ENCODE measurements at places on chromosomes 2 and 18.

DNA sequence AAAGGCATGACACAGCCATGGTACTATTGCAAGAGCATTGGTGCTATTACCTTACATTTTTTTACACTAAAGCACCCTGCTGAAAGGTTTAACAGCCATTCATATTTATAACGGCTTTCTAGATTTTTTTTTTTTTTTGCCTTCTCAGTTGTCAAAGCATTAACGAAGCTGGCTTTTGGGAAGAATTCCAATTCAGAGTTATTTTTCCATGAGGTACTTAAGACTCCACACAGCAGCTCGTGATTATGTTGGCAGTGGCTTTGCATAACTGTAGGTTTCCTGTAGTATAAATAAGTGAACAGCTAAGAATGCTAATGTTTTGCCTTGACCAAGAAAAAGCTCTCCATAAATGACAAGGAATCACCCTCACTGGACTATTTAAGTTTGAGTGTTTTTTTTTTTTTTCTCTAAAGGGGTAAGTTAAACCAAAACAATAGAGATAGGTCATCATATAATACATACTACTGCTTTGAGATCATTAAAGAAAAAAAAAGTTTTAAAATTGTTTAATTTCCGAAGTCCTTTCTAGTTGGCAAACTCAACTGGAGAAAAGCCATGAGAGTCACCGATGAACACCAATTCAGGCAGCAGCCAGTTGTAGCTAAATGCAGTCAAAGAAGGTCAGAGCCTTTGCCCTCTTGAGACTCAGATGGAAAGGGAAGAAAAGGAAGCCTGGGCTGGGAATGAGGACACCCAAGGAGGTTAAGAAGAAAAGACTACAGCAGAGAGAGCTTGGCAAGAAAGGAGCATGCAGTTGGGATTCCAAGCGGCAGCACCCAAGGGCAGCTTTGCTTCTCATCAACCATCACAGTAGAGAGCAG is 187.4 kb upstream of the NCKAP5 start:
- DNase-seq, result peak; percentile 39

DNA sequence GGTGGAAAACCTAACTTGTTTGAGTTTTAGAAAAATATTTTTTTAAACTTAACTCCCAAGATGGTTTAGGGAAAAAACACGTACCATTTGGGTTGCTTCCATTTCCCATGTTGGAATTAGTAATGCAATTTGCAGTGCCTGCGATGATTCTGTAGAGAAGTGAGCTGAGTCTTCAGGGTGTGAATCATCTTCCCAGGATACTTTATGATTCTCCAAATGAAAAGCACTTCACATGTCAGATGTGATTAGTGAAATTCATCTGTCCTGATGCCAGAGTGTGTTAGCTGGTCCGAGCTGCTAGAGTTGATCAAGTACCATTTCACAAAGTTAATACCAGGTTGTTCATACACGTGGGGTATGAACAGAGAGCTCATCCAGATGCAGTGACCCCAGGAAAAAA is 59.1 kb downstream of the ACOXL start:
- no peak for DNase-seq

DNA sequence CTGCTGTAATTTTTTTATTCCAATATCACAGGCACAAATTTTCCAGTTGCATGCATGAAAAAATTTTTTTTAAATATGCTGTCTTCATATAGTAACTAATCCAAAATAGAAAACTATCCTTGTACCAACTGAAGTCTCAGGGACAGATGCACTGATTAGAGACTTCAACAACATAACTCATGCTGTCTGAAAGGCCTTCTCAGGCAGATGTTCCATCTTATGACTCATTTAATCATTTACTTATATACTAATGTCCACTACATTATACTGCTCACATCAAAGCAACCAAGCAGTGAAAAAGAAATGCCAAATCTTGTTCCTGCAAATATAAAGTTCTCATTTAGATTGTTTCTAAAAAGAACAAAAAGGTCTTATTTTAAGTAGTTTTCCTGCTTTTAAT is 53.1 kb downstream of the OLA1 start:
- peak; percentile 29 for DNase-seq

DNA sequence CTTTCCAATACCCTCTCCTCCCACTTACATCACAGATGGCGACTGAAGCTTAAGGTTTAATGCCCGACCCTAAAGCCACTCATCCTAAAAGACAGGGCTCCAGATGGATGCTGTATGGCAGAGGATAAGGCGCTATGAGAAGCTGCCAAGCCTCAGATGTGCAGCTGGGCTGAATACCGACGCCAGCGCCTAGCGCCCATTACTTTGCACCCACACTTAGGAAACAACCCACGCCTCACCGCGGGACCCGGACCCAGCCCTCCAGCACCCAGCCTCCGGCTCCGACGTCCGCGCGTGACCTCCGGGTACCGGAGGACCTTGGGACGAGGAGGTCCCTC is 335 bp downstream of the TRAK2 start:
- DNase-seq, result peak; percentile 47

DNA sequence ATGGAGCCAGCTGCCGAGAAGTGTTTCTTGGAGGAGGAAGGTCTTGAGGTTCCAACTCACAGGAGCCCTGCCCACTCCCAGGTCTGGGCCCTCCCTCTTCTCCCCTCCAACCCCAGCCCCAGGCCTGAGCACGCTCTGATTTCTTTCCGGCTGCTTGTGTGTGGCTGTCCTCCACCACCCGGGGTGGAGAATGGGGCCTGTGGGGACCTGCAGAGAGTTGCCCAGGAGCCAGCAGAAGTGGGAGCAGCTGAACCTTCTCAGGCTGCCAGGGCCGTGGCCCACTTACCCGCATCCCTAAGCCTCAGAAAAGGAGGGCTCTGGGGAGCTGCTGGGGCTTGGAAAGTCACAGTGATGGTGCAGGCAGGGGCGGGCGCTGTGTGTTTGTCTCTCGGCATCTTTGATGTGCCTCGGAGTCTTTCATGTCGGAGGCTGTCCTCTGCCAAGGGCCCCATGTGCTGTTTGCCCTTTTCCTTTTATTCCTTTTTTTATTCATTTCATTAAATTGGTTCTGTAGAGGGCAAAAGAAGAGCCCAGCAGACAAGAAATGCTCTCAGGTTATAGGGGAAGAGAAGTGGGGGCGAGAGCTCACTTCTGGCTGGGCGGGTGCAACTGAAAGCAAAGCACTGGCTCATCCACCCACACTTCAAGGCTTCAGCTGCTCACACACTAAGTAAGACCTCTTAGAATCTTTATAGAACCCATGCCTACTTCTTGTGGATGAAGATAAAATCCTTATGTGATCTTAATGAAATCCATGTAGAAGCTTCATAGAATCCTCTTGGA is 52.5 kb downstream of the SDC1 start:
- no peak for DNase-seq

DNA sequence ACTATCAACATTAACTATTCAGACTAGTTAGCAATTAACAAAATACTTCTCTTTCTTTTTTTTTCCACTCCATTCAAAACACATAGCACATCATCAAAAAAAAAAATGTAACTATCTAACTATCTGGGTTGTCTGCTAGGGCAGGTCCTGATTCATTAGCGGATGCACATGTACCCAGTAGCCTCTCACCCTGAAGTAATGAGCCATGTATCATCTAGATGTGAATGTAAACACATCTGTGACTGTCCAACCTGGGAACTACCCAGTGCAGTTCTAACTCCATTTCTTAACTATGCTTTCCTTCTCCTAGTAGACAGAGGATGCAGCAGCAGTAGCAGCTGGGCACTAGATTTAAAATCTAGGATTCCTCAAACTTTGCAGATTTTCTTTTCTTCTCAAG is 183.1 kb upstream of the PIK3C3 start:
- DNase-seq, result no peak

GRCh38 chr2:234446404-234447076 is 50.3 kb downstream of the ARL4C start:
- DNase-seq, result no peak

DNA sequence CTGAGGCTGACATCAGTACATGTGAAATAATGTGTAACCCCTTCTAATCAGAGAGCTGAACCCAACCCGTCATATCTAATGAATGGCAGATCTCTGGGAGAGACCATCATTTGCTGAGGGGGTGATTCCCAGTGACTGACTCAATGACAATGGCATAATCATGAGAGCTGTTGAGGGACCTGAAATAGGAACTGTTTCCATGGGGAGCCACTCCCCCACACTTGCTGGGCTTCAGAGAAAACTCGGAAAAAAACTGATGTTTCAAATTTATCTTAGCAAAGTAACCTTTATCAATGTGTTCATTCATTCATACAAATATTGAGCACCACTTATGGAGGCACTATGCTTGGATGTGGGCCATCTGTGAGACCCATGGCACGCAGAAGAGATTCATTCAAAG is 93.4 kb upstream of the ZBTB14 start:
- DNase-seq, result no peak

GRCh38 chr2:173956454-173956853 is 8.7 kb downstream of the SP3 start:
- no peak for DNase-seq

DNA sequence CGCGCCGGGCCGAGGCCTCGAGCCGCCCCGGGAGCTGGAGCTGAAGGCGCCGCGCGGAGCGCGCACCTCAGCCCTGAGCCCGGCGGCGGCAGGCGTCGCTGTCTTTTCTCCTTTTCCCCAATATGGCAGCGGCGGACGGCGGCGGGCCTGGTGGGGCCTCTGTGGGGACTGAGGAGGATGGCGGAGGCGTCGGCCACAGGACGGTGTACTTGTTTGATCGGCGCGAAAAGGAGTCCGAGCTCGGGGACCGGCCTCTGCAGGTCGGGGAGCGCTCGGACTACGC is 369 bp downstream of the SMCHD1 start:
- no peak for DNase-seq

- no peak for DNase-seq
These were observed 481.0 kb downstream of the TNS1 start for GRCh38 chr2:217521820-217522219.

- no peak for DNase-seq
These were observed 87.1 kb upstream of the SLC66A3 start for GRCh38 chr2:11068079-11068741.

DNA sequence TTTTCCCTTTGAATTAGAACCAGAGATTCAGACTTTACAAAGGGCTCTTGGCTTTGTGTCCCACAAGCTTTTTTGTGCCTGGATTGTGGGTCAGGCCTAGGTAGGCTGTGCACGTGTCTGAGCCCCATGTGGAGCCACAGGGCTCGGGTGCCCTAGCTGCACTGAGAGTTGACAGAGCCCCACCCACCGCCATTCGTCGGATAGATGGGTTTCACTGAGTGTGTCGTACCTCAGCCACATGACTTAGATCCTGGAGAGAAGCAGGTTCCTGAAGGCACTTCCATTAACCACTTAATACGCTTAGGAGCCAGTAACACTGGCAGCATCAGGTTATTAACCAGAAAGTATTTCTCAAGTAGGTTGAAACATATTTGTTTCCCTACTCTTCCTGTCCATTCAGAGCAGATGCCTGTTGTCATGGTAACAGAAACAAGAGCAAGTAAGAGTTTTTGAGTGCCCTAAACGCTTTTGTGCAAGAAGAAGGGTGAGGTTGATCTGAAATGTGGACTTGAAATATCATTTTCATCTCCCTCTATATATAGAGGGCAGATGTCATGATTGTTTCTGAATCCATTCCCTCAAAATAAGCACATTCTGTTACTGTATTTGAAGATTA is 30.0 kb downstream of the ADCYAP1 start:
- peak; percentile 3 for DNase-seq

DNA sequence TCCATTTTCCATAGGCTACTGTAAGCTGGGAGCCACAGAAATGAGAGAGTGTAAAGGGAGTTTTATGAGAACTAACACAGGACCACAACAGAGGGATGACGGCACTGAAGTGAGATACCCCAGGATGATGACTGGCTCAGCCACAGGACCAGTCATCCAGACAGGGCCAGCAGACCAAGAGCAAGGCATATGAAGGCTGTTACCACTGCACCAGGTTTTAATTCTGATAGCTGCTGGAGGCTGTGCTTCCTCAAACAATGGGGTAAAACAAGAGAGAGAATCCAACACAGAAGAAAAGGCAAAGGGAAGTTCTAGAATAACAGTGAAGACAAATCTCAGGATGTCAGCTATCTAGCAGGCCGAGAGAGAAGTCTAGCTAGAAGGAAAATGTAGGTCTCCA is 94.9 kb downstream of the BCL2 start:
- DNase-seq, result no peak

GRCh38 chr18:23143016-23143814 is 7.9 kb downstream of the CABLES1 start:
- peak; percentile 47 for DNase-seq

DNA sequence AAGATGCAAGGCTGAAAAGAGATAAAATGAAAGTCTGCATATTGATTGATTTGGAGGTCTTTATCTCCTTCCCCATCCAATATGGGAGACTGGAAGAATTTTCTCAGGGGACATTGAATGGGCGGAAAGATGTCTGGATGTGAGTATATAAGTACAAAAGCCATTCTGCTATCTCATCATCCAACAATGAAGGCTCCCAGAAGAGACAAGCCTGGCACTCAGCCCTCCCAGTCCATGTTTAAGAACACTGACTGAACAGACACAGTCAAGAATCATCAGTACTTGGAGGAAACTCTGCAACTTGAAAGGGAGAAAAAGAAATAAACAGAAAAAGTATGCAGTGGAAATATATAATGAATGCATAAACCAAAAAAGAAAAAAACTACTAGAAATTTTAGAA is 80.9 kb downstream of the PTRHD1 start:
- DNase-seq, result no peak

DNA sequence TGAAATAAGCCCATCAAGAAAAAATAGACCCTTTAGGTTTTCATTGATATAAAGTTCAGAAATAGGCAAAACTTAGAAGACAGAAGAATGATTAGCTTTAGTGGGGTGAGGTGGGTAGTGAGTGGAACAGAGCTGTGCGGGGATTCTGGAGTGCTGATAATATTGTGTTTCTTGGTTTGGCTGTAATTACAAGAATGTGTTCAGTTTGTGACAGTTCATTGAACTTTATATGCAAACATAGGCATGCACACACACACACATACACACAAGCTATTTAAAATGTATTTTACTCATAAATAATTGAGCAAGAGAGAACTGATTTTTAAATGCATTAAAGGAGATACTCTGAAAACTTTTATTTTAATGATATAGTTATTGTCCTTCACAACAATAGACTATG is 17.1 kb downstream of the ARHGAP15 start:
- DNase-seq, result no peak

DNA sequence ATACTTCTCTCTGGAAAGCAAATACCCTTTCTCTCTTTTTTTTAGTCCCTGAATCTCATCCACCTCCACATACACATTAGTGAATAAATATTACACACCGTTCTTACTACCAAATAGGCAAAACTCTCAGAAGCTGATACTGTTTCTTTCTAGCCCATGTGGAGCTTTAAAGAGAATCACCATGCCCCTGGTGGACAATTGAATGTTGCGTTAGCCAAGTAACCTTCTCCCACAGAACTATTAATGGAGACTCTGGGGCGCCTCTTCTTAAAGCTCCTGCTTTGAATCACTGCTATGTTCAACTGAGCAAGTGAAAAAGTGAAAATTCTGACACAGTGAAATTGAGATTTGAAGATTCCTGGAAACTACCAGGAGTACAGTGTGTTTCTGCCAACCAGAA is 522.8 kb upstream of the CDH7 start:
- DNase-seq, result no peak

DNA sequence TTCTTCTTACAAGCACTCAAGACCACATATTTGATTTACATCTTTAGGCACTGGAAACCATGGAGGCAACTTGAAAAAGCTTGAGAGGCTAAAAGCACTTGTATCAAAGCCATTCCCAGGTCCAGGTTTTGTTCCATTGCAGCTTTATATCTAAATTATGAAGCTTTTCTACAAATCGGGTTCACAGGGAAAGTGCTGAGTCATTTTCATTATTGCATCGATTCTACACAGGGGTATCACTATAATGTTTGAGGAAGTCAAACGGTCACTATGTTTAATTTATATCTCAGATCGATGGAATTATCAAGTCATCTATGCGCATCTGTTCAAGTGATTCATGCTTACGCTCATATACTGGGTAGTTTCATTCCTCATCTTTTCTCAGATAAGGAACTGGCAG is 118.7 kb downstream of the VWC2L start:
- no peak for DNase-seq
